ENCODE measurements at places on chromosomes 11 and 22.

GRCh38 chr11:92246630-92247029 lies 22.0 kb downstream of the FAT3 start:
- DNase-seq = no peak

DNA sequence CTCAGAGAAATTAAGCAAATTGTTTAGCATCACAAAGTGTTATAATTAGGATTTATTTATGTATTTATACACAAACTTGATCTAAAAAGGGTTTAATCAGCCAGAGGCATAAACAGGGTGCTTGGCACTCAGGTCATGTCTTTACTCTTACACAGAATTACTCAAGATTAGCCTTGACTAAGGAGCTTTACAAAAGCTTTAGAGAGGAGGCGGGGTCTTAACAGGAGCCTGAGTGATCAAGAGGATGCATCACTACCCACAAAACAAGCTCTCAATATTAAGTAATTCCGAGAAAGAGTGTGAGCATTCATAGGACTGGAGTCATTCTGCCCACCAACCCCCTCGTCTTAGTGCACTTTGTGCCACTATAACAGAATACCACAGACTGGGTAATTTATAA lies 103.0 kb downstream of the SPATA19 start:
- DNase-seq = no peak

GRCh38 chr22:41478891-41479521 lies 10.1 kb downstream of the ACO2 start:
- DNase-seq = peak; percentile 38

- no peak for DNase-seq
Measured at GRCh38 chr22:47678048-47678447, 915.6 kb downstream of the TBC1D22A start.

- DNase-seq = peak; percentile 18
Measured at GRCh38 chr11:59523541-59523940, 12.2 kb downstream of the OR4D9 start.

GRCh38 chr22:17237038-17237668 lies 17.9 kb upstream of the ADA2 start:
- peak; percentile 28 for DNase-seq

- peak; percentile 96 for DNase-seq
Measured at GRCh38 chr11:121588747-121589146, 136.0 kb upstream of the SORL1-AS1 start.

All from hematopoietic multipotent progenitor cell treated with erythropoietin and hydrocortisone succinate and interleukin-3 and kit ligand, for 4 days (in vitro differentiated cells).